ENCODE measurements at places on chromosomes 6 and 20.

DNA sequence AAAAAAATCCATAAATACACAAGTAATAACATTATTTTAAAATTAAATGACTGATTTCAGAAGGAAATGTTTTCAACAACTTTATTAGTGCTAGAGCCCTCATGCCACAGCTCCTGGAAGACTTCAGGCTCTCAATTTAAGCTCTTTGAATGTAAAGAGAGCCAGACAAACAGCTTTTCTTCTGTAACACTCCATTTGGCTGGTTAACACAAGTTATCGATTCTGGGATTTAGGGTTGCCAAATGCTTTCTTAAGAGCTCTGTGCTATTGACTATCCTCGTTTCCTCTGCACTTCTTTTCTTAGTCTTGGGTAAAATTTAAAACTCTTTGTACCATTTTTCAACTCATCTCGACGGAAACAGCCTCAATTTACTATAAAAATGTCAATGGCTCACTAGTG, 402.5 kb downstream of the PRKN start:
- no peak for DNase-seq

DNA sequence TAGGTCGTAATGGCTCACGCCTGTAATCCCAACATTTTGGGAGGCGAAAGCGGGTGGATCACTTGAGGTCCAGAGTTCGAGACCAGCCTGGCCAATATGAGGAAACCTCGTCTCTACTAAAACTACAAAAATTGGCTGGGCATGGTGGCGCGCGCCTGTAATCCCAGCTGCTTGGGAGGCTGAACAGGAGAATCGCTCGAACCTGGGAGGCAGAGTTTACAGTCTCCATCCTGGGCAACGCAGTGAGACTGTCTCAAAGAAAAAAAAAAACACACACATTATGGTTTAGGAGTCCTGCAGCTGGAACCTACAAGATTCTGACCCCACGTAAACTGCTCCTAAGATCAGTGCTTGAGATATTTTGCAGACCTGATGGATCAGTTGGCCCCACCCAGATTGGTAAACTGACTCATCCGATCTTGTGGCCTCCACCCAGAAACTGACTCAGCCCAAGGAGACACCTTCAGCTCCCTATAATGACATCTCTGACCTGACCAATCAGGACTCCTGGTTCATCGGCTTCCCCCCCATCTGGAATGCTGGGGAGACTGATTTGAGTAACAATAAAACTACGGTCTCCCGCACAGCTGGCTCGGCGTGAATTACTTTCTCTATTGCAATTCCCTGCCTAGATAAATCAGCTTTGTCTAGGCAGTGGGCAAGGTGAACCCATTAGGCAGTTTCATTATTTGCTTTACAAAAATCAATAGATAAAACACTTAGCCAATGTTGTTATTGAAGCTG, 96.2 kb upstream of the BTN3A2 start:
- no peak for DNase-seq

DNA sequence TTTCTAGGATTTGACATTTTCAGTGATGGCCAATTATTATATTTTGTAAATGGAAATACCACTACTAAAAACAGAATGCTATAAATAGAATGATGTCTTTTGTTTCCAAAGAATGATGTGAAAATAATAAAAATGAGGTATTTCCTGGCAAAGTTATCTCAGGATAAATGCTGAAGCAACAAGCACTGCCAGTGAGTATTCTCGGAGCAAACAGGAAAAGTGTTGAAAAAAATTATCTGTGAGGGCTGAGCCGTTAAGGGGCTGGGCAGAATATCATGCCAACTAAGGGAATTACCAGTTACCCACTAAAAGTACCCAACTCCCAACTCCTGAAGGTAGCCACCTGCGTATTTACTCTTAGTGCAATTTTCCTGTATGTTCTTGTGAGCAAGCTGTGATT, 23.6 kb upstream of the SCAF8 start:
- no peak for DNase-seq

DNA sequence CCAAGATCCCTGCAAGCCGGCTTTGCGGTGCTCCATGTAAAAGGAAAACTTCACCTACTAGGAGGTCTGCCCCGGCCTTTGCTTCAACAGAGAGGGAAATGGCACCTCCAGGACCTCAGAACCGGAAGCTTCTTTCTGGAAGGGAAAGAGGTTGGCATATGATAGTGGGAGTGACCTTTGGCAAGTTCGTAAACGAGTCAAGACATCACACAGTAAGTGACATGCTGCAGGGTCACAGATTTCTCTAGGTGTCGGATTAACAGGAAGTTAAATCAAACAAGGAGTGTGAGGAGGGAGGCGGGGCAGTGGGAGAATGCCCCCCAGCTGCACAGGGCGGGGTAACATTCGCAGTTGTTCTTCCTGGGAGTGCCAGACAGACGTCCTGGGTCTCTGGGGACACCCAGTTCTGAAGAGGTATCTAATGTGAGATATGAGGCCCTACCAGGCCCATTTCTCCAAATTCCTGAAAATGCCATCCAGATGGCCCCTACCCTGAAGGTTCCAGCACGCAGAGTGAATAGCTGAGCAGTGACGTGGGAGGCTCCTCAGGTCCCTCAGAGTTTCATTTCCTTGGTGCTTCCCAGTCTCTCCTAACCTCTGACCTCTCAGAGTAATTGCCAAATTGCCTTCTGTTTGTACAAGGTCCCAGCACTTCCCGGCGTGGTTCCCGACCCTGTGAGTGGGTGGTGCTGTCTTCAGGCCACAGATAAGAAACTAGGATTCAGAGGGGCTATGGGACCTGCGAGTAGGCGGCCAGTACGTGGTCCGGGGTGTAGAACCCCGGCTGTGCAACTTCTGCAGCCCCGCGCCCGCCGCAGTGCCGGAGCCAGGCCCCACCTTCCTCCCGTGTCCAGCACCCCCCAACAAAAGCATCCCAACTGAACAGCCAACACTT, 1.9 kb downstream of the RRBP1 start:
- peak; percentile 9 for DNase-seq

- no peak for DNase-seq
Measured at GRCh38 chr20:49896204-49896603, 19.1 kb downstream of the SPATA2 start.

DNA sequence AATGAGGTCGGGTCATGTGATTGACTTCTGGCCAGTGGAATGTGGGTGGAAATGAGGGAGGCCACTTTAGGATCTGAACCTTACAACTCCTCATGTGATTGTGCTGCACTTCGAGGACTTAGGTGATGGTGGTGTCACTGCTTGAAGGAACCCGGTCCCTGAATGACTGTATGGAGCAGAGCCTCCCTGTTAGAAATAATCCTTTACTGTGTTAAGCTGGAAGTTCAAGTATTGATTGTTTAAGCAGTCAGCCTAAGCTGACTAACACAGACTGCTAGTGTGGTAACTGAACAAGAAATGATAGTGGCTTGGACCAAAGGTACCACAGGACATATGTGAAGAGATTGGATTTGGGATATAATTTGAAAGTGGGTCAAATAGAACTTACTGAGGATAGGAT, 138.0 kb downstream of the OPN5 start:
- no peak for DNase-seq

DNA sequence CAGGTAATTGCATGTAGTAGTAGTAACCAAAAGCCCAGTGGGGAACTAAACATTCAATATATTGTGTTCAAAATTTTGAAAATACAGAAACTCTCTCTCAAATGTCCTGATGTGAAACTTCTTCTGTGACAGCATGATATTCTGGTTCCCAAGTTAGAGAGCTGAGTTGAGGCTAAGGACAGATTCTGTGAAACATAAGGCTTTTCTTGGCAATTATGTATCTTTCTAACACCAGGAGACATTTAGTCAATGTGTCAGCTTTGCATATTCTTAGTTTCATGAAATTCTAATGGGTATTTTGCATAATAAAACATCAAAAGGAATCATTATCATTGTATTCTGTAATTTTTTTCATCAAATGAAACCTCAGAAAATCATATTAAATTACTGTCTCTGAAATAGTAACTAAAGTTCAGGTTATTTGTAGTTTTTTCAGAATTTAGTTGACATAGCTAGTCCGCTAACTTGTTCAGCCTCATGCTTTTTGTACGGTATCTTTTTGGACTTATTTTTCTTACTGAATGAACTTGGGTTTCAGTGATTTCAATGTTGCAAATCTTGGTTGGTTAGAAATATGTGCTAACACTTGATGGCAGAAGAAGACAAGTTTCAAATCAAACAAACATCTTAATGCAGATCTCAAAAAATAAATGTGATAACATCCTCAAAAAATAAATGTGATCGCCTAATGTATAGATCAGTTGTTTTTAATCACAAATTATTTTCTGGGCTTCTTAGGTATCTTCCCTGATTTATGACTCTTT, 70.4 kb downstream of the AKAP7 start:
- no peak for DNase-seq

- no peak for DNase-seq
Measured at GRCh38 chr6:82783587-82784236, 281.9 kb downstream of the UBE3D start.

Measured in NCI-H460 (cell line).